ENCODE measurements at places on chromosomes 3 and 15. TPM values are rescaled to one million over a fixed set of nuclear protein-coding genes. Genes with fewer than 3 reads are reported as not detected.

Gene SLC15A2
- total RNA-seq: 0.25 TPM

Gene SEMA3B
- 11.1 TPM for total RNA-seq

Gene CADPS
- 0.40 TPM for total RNA-seq

Gene STRA6
- 0.06 TPM for total RNA-seq

Gene MBD4
- total RNA-seq: 18.3 TPM

Gene TTLL13
- under 0.01 TPM for total RNA-seq

Gene SUCLG2
- total RNA-seq: 71.2 TPM

Gene FXR1
- 199 TPM for total RNA-seq

Gene FES
- 24.4 TPM for total RNA-seq

Gene MKRN3
- total RNA-seq: not detected

Gene STRIT1
- not detected for total RNA-seq
